ENCODE measurements at places on chromosomes 5 and 9.

- no peak for DNase-seq
These were observed 27.0 kb downstream of the ALDH1A1 start for GRCh38 chr9:72925891-72926290.

GRCh38 chr5:36441280-36441679 is 139.6 kb upstream of the RANBP3L start:
- DNase-seq: no peak

DNA sequence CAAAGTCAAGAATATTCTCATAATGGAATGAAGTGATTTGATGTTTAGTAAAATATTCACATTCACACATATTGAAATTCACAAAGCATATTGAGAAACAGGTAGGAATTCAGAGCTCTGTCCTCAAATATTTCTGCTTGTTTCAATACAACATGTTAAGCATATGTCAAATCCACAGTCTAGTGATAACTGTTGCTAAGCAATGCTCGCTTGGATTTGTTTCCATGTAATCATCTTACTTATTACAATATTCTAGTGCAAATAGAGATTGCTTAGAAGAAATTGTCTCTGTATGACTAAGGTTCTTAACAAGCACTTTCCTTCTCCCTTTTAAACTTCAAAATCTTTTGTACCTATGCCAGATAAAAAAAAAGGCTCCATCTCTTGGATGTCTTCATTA is 995.7 kb downstream of the CDH18 start:
- no peak for DNase-seq

DNA sequence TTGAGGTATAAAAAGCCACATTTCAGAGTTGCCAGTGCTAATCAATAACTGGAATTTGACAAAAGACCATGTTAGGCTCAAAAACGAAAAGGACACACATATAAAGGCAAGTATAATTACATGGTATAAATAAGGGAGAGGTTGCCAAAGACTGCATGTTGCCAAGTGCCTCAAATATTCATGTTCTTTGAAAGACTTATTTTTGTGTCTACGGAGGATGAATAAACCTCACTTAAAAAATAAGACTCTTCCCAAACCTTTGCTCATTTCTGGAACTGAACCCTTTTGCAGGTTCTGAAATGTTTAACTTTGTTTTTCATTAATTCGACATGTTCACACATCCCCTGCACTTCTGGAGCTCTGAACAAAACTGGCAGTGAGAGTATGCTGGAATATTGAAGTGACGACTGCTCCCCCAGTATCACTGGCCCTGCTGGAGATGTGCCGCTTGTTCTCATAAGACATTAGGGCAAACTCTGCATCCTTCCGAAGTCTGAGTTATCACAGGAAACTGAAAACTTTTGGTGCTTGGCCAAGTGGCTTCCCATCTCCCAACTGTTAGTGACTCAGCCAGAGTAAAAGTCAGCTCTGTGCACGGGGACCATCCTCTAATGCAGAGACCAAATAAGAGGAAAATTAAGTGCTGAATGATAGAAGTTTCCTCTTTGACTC is 336.8 kb downstream of the GLIS3 start:
- no peak for DNase-seq

DNA sequence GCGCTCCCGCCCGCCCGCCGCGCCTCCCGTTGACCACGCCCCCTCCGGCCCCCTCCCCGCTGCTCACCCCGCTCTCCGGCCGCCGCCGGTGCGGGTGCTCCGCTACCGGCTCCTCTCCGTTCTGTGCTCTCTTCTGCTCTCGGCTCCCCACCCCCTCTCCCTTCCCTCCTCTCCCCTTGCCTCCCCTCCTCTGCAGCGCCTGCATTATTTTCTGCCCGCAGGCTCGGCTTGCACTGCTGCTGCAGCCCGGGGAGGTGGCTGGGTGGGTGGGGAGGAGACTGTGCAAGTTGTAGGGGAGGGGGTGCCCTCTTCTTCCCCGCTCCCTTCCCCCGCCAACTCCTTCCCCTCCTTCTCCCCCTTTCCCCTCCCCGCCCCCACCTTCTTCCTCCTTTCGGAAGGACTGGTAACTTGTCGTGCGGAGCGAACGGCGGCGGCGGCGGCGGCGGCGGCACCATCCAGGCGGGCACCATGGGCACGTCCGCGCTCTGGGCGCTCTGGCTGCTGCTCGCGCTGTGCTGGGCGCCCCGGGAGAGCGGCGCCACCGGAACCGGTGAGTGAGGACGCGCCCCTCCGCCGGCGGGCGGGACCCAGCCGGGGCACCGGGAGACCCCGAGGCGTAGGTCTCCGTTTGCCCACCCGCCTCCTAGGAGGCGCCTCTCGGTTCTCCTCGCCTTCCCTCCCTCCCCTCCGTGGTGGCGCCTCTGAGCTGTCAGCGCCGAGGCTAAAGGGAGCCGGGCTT is at the start of gene VLDLR:
VLDLR (plus strand) TSS at position 66 of the 739 bp plus-strand sequence; CDS start at position 469, 403 bp downstream.
- DNase-seq: no peak

Measured in activated CD4-positive, alpha-beta T cell treated with anti-CD3 and anti-CD28 coated beads for 1 hour (primary cell).